ENCODE measurements at places on chromosomes 7 and 10.

GRCh38 chr7:34747867-34748727, 90.1 kb downstream of the NPSR1 start:
- DNase-seq = peak; percentile 51

- no peak for DNase-seq
Measured at GRCh38 chr10:114801411-114801813, 20.2 kb upstream of the FHIP2A start.

- no peak for DNase-seq
Measured at GRCh38 chr7:100434297-100435144, 1.8 kb downstream of the PPP1R35 start.

DNA sequence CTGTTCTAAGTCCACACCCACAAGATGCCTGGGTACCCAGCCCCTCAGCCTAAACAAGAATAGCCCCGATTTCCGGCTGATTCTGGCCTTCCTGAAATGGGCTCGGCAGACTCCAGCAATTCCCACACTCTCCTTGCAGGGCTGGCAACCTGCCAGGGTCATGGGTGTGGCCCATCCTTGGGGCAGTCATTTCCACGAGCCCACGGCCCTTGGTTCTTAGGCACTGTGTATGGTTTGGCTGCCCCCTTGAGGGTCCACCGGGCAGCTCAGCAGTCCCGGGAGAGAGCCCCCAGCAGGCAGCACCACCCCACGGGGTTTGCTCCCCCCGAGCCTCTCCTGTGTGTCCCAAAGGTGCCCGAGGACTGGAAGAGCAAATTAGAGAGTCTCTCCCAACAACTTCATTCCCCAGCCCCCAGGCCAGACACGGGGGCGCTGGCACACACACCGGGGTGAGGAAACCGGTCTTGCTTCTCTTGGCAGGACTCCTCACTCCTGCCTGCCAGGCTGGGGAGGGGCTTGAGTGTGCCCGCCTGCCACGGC, 142.2 kb downstream of the EMX2 start:
- DNase-seq = no peak

GRCh38 chr7:149226840-149227494, 12.5 kb upstream of the ZNF212 start:
- DNase-seq = no peak

GRCh38 chr7:47661051-47661714, 79.3 kb upstream of the TNS3 start:
- DNase-seq = no peak

DNA sequence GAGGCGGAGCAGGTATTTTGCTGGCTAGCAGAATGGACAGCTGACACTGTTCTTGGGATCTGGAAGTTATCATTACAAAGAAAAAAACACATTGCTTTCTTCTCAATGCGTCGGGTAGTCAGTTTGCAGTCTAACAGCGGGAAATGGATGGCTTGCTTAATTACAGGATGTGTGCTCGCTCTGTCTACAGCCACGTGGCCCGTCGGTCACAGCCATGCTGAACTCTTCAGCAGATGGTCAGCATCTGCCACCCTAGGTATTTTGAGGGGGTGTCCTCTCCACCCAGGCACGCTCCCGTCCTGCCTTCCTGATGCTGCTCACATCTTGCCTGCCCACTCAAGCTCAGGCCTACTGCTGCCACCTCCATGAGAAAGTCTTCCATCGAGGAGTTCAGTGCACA, 20.4 kb upstream of the INMT start:
- no peak for DNase-seq

GRCh38 chr10:74194545-74194944, 43.5 kb downstream of the ADK start:
- DNase-seq = no peak

DNA sequence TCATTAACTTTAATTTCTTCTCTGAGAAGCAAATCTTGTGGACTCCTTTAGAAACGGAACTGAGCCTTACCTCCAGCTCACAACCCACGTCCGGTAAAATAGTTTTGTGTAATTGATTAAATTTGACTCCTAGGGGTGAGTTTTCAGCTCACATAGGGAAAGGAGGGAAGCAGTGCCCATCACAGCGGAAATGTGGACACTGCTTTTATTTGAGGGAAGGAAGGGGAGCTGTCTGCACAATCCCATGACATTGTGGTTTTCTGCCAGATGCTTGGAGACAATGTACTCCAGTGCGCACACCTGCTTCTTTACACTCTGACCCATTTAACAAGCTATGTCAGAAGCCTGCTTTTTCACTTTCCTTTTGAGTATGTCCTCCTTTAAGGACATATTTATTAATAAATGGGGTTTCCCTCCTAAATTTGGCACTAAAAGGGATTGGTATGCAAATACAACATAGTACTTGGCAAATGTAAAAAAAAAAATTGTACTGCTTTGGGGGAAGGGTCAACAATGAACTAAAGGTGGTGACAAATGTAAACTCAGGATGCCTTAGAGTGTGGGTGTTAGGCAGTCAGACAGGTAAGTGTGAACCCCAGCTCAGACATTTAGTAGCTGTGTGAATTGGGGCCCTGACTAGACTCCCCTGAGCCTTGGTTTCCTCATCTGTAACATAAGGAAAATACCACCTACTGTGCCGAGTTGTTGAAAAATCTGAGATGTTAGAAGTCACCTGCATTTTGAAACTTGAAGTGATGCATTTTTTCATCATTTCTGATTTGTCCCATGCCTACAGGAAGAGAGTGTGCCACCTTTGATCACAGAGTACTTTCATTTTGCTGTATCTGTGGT, 90.2 kb upstream of the KLF6 start:
- no peak for DNase-seq

DNA sequence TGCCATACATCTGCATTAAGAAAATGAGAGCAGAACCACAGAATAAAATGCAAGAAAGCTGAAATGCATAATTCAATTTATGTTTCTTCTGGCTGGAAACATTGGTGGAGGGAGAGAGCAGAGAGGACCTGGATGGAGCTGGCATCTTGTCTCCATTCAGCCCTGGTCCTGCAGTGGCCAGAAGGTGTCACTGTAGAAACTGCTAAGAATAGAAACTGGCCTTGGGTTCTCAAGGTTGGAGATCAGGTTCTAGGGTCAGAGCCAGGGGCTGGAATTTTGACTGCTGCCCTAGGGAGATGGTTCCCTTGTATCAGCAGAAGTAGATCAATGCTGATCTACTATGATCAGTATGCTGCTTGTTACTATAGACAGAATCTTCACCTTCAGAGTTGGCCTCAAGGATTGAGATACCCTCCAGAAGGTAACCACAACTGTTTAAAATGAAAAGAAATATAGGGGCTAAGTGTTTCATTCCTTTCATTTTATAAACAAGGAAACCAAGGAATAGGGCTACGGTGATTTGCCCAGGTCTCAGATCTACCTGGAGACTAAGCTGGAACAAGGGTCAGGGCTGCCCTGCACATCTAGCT, 13.1 kb downstream of the TAS2R41 start:
- DNase-seq = no peak

DNA sequence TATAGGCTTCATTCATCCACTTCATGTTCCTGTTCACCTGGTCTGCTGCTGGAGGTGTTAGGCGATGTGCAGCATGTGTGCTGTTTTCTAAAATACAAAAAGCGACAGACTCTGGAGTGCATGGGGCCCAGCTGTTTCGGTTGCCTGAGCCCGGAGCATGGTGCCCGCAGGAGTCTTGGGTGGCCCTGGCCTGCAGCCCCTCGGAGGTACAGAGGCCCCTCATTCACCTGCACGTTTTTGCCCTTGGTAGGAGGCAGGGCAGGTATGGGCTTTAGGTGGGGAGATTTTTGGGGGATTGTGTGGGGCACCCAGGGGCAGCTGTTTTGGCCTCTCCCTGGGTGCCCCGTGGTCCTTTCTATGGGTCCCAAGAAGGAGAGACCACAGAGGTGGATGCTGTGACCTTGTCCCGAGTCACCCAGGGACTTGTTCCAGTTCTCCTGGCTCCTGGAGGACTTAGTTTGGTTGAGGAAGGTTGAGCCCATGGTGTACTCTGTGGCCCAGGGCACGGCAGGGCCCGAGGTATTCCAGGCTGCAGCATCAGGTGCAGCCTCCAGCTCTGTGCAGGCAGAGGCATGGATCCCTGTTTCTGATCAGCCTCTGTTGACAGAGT, 130.7 kb downstream of the TRRAP start:
- DNase-seq = no peak

GRCh38 chr7:94297397-94297838, 97.3 kb upstream of the COL1A2 start:
- DNase-seq = no peak

DNA sequence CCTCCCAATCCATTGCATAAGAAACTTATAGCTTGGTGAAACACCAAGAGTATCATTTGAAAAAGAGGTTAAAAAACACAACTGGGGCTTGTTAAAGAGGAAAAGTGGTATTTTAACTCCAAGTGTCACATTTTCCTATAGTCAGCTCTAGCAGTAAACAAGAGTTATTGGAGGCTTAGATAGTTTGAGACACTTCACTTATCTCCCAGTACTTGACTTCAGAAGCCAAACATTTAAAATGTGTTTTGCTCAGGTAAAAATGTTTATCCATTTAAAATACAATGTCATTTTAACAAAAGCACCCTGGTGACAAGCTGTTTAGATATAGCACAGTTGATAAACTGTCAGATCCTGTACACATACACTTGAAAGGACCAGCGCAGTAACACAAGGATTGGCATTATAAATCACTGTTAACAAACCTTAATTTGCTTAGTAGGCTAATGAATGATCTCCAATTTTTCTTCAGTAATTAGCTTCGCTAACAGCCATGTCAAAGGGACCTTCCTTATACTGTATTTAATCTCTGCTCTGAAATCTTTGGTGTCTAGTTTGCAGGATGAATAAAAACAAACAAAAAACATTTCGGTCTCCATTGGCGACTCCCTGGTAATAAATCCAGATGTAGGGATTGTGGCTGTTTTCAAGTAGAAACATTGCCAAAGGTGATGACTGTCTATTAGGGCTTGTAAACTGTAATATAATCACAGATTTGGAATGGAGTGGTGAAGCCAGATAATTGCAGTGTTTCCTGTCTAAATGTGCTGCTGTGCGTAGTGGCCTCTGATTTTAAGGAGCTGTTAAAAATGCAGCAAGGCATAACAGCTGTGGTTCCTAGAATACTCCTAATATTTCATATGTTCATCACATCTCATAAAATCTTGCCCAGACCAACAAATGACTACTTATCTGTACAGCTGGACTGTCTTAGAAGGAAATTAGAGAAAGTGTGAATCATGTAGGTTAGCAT, 545.1 kb downstream of the AUTS2 start:
- no peak for DNase-seq

DNA sequence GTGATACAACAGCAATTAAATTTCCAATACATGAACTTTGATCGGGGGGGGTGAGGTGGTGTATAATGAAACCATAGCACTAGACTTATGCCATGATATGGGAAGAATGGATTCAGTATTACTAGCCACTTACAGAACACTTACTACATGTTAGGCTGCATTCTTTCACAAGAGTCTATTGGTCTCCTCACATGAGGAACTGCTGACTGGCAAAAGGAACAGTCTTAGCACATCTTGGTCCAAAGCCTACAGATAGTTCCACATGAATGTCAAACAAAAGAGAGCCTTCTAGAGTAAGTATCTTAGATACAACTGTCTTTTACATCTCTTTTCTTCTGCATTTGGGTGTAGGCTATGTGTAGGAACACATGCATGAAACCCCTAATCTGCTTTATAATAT, 115.9 kb upstream of the DNAJB12 start:
- DNase-seq = no peak

- no peak for DNase-seq
Measured at GRCh38 chr7:30206942-30207341, 72.2 kb downstream of the MTURN start.

- peak; percentile 48 for DNase-seq
Measured at GRCh38 chr10:31947144-31947926, 18.7 kb upstream of the ARHGAP12 start.

- DNase-seq = no peak
Measured at GRCh38 chr10:637771-638195, 51.7 kb downstream of the DIP2C start.

- DNase-seq = no peak
Measured at GRCh38 chr7:157429001-157429679, 92.3 kb downstream of the DNAJB6 start.

DNA sequence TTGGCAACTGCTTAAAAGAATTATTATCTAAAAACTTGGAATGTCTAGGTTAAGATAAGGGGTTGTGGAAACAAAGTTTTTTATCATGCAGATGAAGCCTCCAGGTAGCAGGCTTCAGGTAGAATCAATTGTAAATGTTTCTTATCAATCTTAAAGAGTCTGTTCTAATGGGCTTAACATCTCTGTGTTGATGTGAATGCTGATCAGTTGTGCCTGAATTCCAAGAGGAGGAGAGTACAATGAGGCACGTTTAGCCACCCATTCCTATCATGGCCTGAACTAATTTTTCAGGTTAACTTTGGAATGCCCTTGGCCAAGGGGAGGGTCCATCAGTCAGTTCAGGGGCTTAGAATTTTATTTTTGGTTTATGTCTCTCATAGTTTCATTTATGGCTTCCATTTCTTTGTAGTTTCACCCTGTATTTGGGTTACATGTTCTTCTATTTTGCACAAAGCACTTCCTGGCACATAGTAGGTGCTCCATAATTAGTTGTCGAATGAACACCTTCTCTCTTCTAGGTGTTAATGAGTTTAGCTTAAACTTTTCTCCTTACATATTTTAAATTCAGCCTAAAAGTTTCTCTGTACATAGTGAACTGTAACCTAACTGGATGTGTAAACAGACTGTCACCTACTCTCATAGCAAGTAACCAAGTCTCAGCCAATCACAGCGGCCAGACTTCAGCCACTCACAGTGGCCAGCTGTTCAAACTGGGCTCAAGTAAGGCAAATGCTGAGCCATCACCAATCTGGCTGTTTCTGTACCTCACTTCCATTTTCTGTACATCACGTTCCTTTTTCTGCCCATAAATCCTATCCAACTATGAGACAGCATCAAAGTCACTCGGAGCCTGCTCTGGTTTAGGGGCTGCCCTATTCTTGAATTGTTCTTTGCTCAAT, 34.7 kb downstream of the ALOX5 start:
- DNase-seq = no peak

GRCh38 chr10:47264797-47265281, 35.2 kb upstream of the GDF10 start:
- DNase-seq = no peak

GRCh38 chr10:48564466-48565160, 40.3 kb downstream of the ARHGAP22 start:
- no peak for DNase-seq
